ENCODE measurements at places on chromosomes 2 and 18.

- no peak for DNase-seq
These were observed 907.6 kb downstream of the EPHA4 start for GRCh38 chr2:220664272-220665107.

DNA sequence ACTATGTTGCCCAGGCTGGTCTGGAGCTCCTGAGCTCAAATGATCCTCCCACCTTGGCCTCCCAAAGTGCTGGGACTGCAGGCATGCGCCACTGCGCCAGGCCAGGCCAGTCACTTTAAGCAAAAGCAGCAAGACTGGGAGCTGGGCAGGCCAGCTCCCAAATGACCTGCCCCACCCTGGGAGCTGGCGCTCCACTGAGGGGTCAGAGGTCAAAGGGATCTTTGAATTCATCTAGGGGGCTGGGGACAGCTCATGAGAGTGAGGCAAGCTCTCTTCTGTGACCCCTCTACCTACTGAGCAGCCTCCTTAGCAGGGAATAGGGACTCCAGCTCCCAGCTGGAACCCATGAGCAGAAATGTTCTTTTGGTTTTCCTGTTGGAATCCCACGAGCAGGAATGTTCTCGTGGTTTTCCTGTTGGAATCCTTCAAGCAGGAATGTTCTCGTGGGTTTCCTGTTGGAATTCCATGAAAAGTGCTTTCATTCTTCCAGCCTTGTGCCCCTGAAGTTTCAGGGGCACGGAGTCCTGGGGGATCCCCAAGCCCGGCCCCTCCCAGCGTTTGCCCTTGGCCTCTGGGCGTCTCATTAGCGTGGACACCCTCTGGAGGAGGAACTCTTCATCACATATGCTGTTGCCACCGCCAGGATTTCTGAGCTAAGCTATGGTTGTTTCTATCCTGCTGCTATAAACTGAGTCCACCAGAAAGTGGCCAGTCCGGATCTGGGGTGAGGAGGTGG, 162.0 kb upstream of the HAAO start:
- no peak for DNase-seq

- no peak for DNase-seq
These were observed 3.7 kb downstream of the NMUR1 start for GRCh38 chr2:231526341-231527090.

GRCh38 chr2:183359867-183360266, 235.6 kb downstream of the NUP35 start:
- no peak for DNase-seq

DNA sequence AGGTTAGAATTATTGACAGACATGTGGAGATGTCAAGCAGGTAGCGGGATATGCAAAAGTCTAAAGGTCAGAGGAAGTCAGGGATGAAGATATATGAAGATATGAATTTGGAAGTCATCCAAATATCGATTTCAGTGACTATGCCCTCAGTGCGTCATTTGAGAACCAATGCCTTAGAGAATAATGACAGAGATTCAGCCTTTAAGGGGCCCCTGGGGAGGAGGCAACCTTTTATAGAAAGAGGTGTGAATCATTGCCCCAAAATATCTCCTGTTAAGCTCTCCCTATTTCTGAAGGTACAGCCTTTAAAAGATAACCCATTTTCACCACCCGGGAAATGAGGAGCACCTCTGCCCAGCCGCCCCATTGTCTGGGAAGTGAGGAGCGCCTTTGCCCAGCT, 223.4 kb downstream of the NCKAP5 start:
- no peak for DNase-seq

DNA sequence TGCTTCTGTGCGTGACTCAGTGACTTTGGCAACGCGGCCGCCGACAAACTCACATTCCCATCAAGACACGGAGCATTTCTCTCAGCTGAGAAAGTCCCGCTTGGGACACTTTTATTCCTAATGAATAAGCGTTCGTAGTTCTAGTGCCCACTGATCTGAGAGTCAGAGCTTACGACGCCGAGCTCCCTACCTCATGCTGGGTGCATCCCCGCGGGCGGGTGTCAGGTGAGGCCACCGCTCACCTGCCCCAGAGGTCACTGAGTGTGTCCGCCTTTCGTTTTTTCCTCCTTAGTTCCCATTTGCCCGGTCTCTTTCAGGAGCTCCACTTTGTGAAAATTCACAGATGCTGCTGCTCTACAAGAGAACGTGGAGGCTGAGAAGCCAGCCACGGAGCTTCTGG, 43.6 kb upstream of the TMEM18 start:
- no peak for DNase-seq

DNA sequence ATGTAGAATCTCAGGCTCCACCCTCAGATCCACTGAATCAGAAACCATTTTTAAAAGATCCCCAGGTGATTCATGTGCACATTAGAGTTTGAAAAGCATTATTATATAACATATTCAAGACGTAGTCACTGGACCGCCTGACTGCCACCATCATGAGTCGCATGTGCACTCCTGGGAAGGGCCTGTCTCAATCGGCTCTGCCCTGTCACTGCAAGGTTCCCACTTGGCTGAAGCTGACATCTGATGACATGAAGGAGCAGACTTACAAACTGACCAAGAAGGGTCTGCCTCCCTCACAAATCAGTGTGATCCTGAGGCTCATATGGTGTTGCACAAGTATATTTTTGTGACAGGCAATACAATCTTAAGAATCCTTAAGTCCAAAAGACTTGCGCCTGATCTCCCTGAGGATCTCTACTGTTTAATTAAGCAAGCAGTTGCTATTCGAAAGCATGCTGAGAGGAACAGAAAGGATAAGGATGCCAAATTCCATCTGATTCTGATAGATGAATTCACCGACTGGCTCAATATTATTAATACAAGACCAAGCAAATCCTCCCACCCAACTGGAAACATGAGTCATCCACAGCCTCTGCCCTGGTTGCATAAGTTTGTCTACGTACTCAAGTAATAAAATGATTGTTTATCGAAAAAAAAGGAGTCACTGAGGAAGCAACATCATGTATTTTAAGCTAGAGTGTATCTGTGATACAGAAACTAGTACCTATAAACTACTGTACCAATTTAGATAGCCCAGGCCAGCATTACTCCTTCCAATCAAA, 26.2 kb downstream of the ATAD2B start:
- DNase-seq: no peak

GRCh38 chr2:71665168-71666093, 212.1 kb downstream of the DYSF start:
- no peak for DNase-seq

GRCh38 chr18:56919190-56919589, 227.7 kb upstream of the BOD1L2 start:
- DNase-seq: no peak

DNA sequence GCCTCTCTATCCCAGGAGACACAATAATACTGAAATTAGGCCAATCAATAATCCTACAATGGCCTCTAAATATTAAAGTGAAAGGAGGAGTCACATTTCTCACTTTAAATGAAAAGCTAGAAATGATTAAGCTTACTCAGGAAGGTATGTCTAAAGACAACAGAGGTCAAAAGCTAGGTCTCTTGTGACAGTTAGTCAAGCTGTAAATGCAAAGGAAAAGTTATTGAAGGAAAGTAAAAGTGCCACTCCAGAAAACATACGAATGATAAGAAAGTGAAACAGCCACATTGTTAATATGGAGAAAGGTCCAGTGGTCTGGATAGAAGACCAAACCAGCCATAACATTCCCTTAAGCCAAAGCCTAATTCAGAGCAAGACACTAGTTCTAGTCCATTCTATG, 9.5 kb downstream of the SESTD1 start:
- DNase-seq: no peak

DNA sequence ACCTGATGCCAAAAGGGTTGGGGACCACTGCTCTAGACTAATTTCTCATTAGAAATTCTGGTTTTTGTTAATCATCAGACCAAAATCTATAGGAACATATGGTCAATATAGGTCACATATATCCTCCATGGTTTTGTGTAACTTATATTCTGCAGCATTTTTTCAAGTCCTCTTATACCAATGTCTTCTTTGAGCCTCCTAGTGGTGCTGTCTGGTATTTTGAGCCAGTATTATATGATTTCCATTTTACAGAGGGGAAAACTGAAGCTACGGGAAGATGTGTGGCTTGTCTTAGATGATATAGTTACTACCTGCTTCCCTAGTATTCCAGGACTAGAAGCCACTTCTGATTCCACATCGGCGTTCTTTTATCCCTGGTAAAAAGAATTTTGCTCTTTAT, 13.8 kb downstream of the MAPK4 start:
- DNase-seq: no peak

DNA sequence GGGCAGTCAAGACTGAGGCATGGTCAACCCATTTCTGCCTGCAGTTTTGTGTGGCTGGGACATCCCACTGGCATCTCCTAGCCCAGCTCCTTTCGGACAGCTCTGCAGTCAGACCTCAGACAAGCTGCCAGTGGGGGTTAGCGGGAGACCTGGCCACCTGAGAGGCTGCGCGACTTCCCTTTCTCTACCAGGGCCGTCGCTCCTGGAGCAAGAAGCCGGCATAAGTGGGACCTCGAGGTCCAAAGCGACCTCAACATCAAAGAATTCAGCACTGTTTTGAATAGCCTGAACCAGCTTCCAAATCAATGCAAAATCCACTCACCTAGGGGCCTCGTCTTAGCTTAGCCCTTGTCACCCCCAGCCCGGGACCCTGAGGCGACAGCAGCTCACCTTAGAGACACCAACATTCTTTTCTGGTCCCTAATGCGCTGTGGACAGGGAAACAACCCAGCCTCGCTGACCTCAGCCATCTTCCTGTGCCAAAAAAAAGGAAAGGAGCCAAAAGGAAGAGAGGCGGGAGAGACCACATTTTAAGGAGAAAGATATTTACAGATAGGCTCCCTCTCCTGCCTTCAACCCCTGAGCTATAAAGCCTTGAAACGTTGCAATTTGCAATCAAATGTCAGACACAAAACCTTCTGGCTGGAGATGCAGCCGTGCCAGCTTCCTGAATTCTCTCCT, 81.2 kb downstream of the GFPT1 start:
- DNase-seq: no peak

- DNase-seq: no peak
These were observed 262.9 kb upstream of the KLHL29 start for GRCh38 chr2:23121968-23122648.

Data from effector memory CD8-positive, alpha-beta T cell (primary cell).